Forelimb muscle (tissue), 1 donor: ENCODE measurements at places on chromosomes 6 and 20. TPM values are rescaled to one million over a fixed set of nuclear protein-coding genes. Genes with fewer than 3 reads are reported as not detected.

- no peak for DNase-seq
Measured at GRCh38 chr20:3738111-3739053, 5.9 kb downstream of the HSPA12B start.

- no peak for DNase-seq
Measured at GRCh38 chr20:20466341-20466879, 98.5 kb downstream of the INSM1 start.

DNA sequence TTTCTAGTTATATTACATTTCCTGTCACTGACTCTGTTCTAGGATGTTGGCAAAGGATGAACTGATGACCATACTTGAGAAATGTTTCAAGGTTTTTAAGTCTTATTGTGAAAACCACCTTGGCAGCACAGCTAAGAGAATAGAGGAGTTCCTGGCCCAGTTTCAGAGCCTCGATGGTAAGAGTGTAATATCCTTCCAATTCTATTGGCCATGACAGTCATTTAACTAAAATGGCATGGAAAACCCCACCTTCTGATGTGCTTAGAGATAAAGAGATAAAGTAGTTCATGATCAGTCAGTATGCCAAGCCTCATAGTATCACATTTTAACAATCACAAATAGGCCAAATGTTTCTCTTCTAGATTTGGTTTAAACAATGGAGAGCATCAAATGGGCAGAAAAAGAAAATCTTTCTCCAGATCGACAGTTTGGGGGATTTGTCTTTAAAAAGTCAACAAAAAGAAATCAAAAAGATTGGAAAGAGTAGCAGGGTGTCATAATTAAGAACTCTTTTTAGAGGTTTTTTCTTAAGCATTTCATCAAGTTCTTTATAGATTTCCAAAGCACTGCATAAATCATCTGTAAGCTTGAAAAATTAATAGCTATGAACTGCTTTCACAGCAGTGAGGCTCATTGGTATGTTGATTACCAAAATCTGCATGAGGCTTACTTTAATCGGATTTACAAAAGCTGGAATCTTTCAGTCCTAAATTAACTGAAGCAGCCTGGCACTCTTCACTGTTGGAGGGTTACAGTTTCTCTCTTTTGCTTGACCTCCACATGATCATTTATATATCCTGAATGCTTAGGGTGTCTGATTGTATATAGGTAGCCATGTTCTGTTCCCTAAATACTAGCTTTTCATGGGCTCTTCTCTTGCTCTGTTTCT, 48.7 kb downstream of the AKIRIN2 start:
- no peak for DNase-seq

GRCh38 chr20:4152696-4153235, 137.4 kb upstream of the RNF24 start:
- DNase-seq, result no peak

GPX5 gene
- not detected for polyA plus RNA-seq
